ENCODE measurements at places on chromosomes 7 and 10.
A peak's percentile ranks its signal among the peaks of the same experiment; 100 is the strongest.

DNA sequence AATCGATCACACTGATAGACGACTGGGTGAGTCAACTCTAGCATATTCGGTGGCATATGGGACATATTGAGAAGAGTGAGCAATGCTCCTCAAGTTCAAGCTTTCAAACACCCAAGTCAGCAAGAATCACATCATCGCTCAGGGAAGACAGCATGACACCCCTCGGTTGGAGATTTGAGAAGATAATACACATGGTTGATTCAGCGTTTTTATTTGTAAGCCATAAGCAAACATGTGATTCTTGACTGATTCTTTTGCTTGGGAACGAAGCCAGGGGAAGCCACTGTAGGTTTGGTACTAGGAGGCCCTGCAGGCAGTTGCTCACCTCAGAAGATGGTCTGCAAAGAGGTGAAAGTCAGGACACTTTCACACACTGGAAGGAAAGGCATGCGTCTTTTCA, 12.6 kb downstream of the UCMA start:
- DNase-seq, result no peak

- DNase-seq, result no peak
Measured at GRCh38 chr7:1005303-1005702, 22.3 kb downstream of the CYP2W1 start.

DNA sequence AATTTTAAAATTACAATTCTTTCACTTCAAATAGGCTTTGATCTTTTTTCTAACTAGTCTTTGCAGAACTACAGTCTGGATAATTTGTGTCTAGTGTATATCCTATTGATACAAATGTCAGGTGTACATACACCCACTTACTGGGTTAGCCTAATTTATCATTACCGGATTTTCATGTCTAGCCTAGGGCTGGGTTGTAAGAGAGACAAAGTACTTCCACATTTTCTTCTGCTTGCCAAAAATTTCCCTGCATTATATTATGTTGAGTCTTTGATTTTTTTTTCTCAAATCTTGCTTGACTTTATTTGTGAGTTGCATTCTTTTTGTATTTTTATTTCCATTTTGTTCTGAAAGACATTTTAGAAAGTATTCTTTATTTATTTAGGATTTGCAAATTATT, 284.8 kb upstream of the FZD8 start:
- DNase-seq, result no peak

- no peak for DNase-seq
Measured at GRCh38 chr7:122768827-122769226, 66.1 kb upstream of the RNF148 start.

GRCh38 chr10:26491276-26491675, 53.1 kb downstream of the APBB1IP start:
- no peak for DNase-seq

GRCh38 chr7:30390736-30391636, 87.6 kb downstream of the NOD1 start:
- DNase-seq, result no peak

DNA sequence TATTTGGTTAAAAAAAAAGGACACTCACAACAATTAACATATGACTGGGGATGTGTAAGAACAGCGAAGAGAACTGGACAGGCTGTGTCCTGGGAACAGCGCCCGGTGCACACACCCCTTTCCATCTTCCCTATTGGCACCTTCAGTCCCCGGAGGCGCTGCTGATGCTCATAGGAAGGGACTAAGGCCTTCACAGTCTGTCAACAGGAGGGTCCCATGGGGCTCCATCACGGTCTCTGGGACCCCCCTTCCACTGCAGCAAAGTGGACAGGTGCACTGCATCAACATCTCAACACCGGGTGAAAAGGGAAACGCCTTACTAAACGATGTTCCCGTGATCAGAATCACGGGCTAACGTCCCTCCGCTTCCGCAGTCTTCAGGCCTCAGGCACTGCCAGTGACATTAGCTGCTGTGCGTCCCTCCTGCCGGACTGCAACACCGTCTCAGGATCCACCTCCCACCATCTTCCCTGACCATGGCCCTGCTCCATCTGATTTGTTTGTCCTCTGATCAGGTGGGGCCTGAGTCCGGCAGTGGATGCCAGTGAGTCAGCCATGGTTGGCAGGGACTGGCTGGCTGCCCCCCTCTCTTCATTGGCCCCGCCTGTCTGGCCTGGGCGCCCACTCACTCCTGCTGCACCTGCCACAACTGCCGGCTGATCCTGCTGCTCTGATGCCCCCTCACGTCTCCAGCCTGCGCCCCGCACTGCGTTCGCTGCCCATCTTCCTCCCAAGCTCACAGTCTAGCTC, 614.7 kb downstream of the DNAJB6 start:
- no peak for DNase-seq

- no peak for DNase-seq
Measured at GRCh38 chr10:72255977-72256729, 17.6 kb upstream of the DDIT4 start.

- DNase-seq, result no peak
Measured at GRCh38 chr10:11113156-11113555, 95.5 kb downstream of the CELF2 start.

DNA sequence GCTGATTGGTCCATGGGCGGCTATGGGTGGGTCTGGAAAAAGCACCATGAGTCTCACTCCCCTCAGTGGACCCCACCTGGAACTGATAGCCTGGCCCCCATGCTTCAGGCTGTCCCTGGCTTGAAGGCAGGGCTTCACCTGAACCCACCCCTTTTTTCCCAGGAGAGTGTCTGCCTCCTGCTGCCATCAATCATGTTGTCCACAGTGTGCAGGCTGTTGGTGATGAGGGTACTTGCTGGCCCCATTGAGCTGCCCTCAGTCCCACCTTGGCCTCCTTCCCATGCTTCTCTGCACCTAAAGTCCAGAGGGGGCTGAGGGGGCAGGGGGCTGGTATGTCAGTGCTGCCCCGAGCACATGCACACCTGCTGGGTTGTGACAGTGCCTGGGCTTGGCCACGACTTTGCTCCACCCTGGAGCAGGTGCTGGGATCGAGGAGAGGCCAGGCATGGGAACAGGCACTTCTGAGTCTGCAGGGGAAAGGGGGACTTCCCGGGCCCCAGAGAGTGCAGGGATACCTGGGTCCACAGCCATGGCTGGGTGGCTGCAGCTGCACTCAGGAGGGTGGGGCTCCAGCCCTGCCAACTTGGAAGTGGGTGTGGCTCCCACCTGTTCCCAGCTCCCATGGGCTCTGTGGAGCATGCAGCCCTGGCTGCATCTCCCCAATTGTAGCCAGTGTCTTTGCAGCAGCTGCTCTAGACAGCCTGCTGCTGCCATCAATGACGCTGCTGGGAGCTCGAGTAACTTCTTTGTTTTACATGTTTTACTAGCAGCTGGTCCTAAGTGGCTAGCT, 56.9 kb downstream of the ADK start:
- no peak for DNase-seq

DNA sequence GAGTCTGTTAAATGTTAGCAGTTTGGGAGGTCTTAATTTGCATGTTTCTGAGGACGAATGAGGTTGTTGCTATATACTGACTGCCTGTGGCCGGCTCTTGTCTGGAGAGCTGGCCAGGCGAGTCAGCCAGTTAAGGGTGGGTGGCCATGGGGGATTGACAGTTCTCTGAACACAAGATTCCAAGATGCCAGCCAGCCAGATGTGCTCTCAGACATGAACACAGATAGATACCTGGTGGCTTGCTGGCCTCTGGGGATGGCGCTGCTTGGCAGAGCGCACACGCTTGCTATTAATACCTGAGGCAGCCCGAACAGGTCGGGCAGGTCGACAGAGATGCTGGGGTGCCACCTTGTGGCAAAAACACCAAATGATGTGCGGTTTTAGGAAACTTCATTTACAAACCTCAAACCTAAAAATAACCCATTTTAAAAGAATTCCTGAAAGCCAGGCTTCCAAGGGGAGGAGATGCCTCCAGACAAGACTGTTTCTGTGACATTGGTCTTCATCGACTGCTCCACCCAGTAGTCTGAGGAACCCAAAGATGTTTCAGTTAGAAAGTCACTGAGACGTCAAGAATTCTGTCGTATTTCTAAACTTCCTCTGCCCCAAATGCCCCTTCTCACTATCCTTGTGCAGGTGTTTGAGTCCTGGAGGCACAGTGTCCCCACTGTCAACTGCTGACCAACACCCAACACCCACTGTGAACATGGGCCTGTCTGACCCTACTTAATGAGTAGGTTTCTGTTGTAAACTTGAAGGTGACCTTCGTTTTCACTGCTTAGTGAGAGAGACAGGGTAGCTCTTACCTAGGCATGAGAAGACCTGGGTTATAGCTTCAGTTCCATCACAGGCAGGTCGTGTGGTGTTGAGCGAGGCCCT, 123.4 kb downstream of the NT5C2 start:
- DNase-seq, result peak; percentile 50

DNA sequence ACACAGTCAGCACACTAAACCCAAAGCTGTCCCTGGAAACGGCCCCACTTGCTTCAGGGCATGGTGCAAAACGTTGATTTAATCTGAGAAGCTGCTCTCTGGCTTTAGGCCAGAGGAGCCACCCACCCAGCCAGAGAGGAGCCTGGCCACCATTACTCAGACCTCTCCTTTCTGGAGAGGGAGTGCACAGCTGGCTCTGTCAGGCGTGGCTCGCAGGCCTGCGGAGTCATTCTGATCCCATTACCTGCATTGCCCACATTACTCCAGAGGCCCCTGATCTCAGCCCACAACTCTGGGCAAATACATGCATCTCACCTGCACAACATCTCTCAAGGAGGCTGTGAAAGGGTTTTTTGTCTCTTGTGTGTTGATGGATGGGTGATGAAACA, 370.0 kb upstream of the IGFBP3 start:
- DNase-seq, result no peak

DNA sequence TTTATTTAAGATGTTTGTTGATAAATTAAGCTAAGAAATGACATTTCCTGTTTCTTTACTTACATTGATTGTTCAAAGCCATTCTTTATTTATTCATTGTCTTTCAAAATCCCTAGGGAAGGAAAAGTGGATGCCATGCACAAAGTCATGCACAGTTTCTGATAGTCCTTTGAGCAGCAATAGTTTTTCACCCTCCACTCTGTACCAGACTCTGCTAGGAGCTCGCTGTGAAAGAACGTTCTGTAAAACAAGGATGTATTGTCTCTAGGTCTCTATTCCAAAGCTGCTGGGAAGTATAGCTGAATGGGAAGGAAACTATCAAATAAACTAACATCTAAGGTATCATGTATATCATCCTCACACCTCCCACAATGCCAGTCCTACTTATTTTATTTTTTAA, 7.8 kb upstream of the NOC3L start:
- no peak for DNase-seq

- no peak for DNase-seq
Measured at GRCh38 chr10:36280890-36281499, 638.9 kb upstream of the FZD8 start.

- no peak for DNase-seq
Measured at GRCh38 chr10:23368816-23369640, 24.4 kb upstream of the C10orf67 start.

- DNase-seq, result no peak
Measured at GRCh38 chr7:43137811-43138210, 25.4 kb downstream of the HECW1 start.

GRCh38 chr10:10320956-10321355, 696.7 kb upstream of the CELF2 start:
- DNase-seq, result no peak

GRCh38 chr10:44908066-44908749, 2.9 kb upstream of the TMEM72 start:
- DNase-seq, result peak; percentile 0

DNA sequence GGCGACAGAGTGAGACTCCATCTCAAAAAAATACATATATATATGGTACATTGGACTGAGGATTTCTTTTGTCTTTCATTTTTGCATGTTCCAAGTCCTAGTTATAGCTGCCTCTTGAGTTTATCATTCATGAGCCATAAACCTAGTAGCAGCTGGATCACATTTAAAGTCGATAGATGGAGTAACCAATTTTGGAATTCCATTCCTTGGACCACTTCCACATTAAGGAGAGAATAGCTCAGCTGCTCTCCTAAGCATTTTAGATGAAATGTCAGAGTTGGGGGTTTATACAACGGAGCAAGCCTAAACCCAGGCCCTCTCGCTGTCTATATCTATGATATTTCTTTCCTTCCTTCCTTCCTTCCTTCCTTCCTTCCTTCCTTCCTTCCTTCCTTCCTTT, 141.2 kb downstream of the LYZL1 start:
- no peak for DNase-seq

GRCh38 chr10:53135213-53135896, 362.8 kb upstream of the MBL2 start:
- no peak for DNase-seq

- no peak for DNase-seq
Measured at GRCh38 chr7:37908221-37908788, 8.3 kb downstream of the SFRP4 start.

GRCh38 chr7:99143521-99143852, 421 bp downstream of the SMURF1 start:
- no peak for DNase-seq

GRCh38 chr10:28798964-28799363, 121.6 kb downstream of the BAMBI start:
- DNase-seq, result no peak

DNA sequence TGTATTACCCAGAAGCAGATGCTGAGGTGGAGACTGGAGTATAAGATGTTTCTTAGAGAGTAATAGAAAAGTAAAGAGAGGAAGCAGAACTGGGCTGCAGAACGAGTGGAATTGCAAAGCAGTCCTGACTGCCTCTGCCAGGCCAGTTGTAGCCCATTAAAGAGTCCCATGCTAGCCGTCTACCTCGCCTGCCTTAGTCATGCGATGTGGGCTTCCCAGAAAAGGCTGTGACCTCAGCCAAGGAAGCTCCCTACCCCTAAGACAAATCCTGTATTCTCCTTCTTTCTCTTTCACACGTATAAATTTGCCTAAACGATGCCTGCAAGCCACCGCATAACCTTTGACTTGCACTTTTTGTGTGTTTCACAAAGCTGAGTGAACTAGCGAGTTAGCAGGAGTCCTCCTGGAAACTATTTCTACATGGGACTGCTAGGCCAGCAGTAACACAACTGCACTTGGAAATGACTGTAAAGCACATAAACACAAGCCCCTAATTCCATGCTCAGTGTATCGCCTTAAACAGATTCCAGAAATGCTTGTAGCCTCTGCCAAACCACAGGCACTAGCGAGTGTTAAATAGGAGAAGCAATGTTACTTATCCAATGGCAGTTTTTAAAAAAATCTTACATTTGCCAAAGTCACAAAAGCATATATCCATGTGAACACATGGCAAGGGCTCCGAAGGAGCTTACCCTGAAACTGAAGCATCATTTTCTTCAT, 47.4 kb upstream of the GNAI1 start:
- DNase-seq, result no peak

DNA sequence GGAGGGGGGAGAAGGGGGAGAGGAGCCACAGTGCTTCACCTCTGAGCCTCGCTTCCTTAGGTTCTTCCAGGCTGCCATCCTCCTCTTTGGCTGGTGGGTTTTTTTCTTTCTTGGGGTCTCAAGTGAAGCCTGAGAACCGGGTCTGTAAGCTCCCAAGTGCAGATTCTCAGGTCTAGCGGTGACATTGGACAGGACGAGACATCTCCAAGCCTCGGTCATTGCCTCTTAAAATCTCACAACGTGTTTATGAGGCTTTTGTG, 817 bp upstream of the IL15RA start:
- no peak for DNase-seq

- no peak for DNase-seq
Measured at GRCh38 chr10:43393606-43394360, 15.2 kb downstream of the HNRNPF start.

- no peak for DNase-seq
Measured at GRCh38 chr10:67853512-67853911, 15.5 kb upstream of the DNAJC12 start.

Measured in NCI-H526 treated with DMSO at 0.1 percent for 48 hours (cell line).